ENCODE measurements at places on chromosomes 7 and 10.
A peak's percentile ranks its signal among the peaks of the same experiment; 100 is the strongest.

- no peak for DNase-seq
These were observed 118.4 kb upstream of the PDLIM1 start for GRCh38 chr10:95408983-95409873.

GRCh38 chr7:94422827-94423460, 28.2 kb downstream of the COL1A2 start:
- DNase-seq = no peak

- no peak for DNase-seq
These were observed 11.5 kb downstream of the VIM start for GRCh38 chr10:17239345-17240085.

- DNase-seq = no peak
These were observed 3.9 kb downstream of the MDH2 start for GRCh38 chr7:76051840-76052239.

- no peak for DNase-seq
These were observed 21.7 kb upstream of the PWWP2B start for GRCh38 chr10:132375116-132375794.

GRCh38 chr7:135299235-135299634, 65.6 kb downstream of the STRA8 start:
- DNase-seq = no peak

- no peak for DNase-seq
These were observed 42.7 kb downstream of the CFAP46 start for GRCh38 chr10:132899751-132900065.

DNA sequence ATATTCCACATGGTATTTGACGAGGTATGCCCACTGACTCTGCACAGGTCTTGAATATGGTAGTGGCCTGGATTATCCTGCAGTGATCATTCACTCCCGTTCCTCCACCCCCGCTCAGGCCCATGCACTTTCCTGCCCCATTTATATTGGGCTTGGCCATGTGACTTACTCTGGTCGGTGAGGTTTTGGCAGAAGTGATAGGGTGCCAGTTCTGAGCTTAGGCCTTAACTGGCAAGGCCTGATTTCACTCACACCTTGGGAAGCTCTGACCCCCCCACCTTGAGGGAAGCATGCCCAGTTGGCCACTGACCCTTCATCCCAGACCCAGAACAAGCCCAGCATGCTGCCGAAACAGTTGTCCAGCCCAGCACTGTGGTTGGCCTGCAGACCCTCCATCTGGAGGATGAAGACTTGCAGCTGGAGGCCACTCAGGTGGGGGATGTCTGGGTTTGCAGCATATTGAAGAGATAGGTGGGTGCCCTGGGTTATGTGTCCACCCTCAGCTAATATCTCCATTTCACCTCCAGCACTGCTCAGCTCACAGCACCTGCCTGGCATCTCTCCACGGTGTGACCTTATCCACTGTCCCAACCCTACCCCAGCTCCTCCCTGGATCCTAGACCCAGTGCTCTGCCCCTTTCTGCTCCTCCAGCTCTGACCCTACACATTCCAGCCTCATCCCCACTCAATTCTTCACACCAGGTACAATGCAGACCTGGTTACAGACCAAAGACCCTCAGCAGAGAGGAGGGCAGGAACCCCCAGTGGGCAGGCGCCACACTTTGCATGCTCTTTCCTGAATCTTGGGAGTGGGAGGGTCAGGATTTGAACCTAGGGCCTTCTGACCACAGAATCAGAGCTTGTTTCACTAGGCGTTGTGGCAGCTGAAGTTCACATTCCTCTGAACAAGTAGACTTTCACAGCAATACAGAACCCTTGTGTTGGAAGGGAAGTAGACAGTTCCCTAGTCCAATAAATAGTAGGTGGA, 138.1 kb upstream of the CHST15 start:
- DNase-seq = no peak

GRCh38 chr10:80555415-80555814, 17.7 kb downstream of the SH2D4B start:
- DNase-seq = no peak

DNA sequence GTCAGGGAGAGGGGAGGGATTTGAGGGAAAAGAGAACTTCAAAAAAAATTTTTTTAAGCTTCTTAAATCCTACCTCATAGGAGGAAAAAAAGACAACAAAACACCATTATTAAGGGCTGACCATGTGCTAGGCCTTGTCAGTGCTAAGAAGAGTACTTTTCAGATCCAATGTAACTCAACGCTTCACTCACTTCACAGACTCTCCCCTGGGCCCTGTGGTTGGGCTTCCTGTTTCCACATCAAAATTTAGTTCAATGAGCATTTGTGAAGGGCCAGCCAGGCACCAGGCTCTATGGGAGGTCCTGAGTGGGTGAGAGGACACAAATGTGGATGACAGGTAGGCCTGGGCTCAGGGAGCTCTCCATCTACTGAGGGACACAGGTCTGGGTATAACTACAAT, 249.8 kb downstream of the PTEN start:
- peak; percentile 86 for DNase-seq

GRCh38 chr7:80533287-80533686, 21.4 kb upstream of the GNAT3 start:
- DNase-seq = no peak

DNA sequence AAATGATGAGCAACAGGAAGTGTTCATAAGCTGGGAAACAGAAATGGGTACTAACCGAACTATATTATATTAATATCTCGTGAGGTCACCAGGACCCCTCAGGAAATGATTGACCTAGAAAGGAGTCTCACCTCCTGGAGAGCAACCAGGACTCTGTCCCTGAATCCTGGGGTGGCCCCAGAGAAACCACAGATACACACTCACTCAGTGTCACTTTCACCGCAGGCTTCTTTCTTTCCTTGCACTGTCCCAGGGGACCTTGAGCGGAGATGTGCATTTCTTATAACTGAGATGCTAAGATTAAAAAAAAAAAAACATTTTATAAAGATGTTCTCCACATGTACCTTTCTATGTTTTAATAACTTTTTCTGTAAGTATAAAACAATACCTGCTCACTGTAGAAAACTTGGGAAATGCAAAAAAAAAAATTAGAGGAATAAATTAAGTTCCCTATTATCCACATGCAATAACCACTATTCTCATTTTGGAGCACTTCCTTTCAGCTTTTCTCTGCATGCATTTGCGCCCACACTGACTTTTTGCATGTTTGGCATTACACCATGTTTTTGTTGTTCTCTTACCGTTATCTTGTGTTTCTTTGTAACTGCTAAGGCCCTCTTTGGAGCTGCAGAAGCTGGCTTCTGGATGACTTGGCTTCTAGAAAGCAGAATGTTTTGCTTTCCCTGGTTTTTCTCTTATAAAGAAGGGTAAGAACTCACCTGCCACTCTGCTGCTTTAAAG, 15.0 kb downstream of the NOD1 start:
- peak; percentile 34 for DNase-seq

DNA sequence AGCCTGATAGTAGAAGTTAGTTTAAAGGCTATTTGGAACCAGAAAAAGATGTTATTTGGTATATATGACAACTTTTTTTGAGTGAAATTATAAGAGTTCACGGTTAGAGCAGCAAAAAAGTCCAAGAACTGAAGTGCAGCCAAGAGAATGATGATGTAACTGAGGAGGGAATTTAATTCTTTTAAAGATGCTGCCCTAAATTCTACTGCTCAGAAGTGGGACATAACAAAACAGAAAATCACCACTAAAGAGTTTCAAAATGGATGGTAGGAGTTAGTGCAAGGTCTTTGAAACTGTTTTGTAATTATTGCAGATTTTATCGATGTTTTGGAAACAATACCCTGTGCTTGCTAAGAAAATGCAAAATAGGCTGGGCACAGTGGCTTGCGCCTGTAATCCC, 6.5 kb downstream of the SAMD8 start:
- no peak for DNase-seq

GRCh38 chr10:130043491-130043890, 67.1 kb downstream of the C10orf143 start:
- DNase-seq = no peak

GRCh38 chr7:109751241-109751640, 1181.6 kb downstream of the DNAJB9 start:
- DNase-seq = no peak

DNA sequence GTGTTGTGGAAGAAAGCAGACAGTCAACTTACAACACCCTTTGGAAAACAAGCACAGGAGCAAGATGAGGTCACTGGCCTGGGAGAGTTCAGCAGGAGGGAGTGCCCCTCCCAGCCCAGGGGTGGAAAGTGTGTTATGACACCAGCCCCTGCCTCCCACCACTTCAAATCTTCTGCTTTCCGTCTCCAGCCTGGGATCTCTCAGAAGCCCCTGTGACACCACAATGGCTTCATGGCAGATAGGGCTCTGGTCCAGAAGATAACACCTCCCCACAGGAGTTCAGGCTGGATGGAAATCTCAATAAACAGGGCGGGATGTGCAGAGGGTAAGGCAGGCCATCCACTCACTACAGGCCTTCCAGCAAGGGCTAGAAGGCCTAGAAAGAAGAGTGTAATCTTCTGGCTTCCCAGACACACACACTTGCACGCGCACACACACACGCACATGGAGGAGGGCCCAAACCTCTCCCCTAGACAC, 48.7 kb upstream of the ZMIZ1 start:
- DNase-seq = no peak

GRCh38 chr7:157630301-157630853, 293.6 kb downstream of the DNAJB6 start:
- no peak for DNase-seq

GRCh38 chr7:157498657-157499056, 161.9 kb downstream of the DNAJB6 start:
- no peak for DNase-seq

DNA sequence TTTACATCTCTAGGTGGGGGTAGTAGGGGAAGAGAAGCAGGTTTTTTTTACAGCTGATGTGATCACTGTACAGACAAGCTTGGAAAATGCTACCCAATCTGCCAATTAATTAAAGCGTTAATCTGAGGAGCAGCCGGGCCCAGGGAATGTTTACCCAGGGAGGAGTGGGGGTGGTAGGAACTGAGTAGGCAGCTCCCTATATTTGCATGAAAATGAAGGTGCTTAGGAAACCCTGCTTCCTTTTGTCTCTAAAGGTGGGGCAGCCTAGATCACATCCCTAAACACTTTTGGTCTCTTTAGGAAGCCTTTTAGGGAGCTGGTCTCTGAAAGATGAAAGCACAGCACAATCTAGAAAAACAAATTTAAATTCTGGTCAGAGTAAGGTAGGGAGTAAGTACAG, 53.0 kb upstream of the NFKB2 start:
- DNase-seq = no peak

DNA sequence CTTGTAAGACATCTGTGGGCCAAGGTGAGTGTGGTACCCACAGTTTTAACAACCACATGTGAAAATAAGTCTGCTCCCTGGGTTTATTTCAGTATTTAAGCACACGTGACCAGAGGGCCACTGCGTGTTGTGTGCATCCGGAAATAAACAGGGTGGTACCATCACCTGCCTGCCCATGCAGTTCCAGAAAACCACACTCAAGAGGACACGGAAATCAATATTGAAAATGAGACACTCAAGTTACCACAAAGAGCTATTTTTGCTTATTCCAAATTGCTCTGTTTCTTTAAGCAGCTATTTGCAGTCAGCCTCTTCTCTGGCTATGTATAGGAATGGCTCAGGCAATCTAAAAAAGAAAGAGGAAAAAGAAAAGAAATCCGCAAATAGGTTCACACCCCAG, 71.8 kb upstream of the LOXL4 start:
- no peak for DNase-seq

DNA sequence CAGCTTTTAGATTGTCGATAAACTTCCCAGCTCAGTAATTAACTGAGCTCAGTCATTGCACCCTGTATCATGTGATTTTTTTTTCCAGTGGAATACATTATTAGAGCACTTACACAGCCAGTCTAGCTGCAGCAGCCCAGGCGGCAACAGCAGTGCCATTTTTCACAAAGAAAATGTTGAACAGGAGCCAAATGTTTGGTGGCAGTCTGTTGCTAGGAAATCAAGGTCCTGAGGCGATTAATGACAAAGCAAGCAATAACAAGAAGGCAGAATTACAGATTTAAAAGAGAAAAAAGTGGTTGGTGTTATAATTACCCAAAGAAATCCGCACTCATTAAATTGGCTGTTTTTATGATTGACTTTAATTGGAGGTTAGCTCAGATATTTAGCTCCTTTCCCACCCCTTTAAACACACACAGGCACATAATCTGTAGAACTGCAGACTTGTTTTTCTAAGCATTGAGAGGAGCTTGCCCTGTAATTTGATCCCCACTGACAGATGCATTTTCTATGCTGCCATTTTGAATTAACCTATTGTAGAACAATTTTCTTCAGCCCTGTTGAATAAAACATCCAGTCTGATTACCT, 267.4 kb downstream of the ADK start:
- no peak for DNase-seq

- no peak for DNase-seq
These were observed 4.3 kb upstream of the LIPF start for GRCh38 chr10:88659725-88660597.

DNA sequence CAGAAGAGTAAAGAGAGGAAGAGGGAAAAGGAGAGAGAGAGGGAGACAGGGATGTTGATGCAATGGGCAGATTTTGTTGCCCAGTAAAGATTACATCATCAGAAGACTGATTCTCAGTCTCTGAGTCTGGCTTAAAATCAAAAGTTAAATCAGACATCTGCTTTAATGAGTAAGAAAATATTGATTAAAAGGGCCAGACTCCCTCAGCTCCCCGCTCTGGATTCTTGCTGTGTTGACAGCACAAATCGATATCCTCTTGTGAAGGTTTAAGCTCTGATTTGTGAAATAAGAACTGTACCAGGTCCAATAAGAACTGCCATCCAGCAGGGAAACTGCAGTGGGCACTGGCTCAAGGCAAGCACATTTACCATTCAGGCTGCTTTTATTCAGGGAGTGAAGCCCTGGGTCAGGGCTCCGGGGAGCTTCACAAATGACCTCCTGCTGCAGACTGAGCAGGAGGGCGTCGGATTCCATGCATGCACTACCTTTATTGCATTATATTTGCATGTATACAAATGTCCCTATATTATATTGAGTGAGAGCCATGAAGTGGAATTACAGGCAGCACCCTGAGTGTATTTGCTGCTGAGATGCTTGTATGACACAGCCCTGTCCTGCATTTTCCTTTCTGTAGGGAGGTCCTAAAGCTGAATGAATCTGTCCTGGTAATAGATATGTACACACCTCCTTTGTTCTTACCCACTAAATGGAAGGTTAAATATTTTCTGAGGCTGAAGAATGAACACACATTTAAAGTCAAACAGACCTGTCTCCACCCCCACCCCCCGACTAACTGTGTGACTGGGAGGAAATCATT, 401.5 kb downstream of the REEP3 start:
- no peak for DNase-seq

DNA sequence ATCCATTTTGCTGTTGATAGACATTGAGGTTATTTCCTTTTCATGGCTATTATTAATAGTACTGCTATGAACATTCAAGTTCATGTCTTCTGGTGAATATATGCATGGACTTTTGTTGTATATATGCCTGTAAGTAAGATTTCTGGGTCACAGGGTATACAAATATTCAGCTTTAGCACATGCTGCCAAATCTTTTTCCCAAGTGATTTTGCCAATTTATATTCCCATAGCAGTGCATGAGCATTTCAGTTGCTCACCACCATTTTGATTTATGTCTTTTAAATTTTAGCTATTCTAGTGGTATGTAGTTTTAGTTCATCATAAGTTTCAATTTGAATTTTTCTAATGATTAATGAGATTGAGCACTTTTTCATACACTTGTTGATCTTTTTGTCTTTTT, 59.9 kb downstream of the CALD1 start:
- DNase-seq = no peak

Data from HL-60 (cell line).